Stimulated activated CD4-positive, alpha-beta T cell treated with anti-CD3 and anti-CD28 coated beads, Interleukin-1b, Interleukin-23, amount 100 ng/mL, for 24 hours (primary cell): ENCODE measurements at places on chromosomes 2 and 18.

DNA sequence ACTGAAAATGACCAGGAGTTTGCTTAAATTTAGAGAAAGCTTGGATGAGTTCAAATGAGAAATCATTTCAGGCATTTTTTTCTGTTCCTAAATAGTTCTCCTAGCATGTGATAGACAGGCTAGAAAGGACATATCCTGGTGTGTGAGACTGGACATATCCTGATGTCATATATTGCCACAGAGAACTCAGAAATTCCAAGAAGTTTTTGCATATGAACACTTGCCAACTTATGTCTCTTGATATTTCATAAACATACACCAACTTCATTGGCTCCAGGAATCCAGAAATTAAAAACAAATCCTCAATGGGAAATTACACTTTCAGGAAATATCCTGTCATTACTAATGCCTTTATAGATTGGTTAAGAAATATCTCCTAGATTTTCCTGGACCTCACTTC lies 2.9 kb upstream of the SERPINB4 start:
- DNase-seq: no peak

- no peak for DNase-seq
These were observed 571.3 kb upstream of the CNTNAP5 start for GRCh38 chr2:123453772-123454171.

DNA sequence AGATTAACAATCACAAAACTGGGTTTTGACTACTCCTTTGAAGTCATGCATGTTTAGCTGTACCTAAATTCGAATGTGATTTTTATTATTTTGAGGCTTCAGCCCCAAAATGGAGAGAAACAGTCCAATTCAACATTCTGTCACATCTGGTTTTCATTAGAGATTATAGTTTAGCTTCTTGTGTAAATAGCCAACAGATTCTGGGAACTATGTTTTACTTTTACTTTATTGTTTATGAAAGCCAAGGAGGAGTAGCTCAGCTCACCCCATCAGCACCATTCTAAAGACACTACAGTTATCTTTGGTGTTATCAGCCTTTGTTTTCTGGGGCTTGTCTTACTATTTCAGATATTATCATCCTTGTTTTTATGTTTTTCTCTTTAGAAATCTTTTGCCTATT lies 465.0 kb upstream of the CWC22 start:
- DNase-seq: no peak

DNA sequence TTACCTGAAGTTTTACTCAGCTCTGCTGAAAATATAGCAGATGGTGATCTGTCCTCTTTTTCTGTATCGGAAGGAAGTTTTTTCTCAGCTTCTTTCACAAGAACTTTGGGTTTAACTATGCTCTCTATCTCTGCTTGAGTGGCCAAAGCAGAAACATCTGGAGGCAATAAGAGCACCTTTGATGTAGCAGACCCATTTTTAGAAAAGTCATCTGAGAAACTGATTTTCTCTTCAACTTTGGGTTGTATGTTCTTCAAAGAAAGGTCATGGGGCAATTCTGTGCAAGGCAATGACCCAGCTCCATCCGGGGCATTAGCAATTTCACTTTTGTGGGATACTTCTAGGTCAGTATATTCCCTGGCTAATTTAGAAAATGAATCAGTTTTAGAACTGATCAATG lies 25.2 kb downstream of the RTN4 start:
- no peak for DNase-seq

DNA sequence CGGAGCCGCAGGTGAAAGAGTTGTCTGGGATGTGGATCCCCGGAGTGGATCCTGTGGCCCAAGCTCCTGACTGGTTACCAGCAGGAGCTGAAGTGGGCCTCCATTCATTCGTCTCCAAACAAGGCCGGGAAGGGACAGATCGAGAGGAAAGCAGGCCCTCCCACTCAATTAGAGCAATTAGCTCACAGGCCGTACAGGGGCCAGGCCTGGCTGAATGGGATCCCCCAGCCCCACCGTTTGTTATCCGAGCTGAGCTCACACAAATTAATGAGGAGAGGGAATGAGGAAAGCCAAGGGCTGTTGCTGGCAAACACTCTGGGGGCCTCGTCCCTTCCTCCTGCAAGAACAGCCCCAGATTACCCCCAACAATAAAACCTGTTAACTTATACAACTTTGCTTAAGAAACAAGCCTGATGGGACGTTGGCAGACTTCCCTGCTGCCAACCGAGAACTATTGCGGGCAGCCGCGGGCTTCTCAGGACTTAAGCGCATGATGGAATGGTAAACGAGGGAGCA lies 338.0 kb downstream of the BCL11A start:
- DNase-seq: no peak

GRCh38 chr18:48310999-48311398 lies 98.2 kb downstream of the ZBTB7C start:
- DNase-seq: no peak

DNA sequence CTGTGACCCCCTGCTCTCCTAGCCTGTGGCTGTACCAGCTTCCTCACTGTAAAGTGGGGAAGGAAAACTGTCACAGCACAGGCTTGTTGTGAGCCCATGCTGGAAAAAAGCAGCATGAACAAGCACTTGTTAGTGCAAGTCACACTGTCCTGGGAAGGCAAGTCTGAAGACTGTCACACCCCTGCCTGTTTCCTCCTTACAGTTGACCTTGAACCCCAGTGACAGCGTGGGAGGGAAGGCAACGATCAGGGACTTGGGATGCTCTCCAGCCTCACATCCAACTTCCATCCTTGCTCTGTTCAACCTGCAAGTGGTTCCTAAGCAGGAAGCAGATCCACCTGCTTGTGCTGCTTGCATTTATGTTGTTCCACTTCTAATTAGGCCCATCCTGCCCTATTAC lies 311.3 kb upstream of the KLHL29 start:
- no peak for DNase-seq

- no peak for DNase-seq
These were observed 109.1 kb downstream of the CPO start for GRCh38 chr2:207048416-207048815.

- DNase-seq: no peak
These were observed 12.3 kb downstream of the CTIF start for GRCh38 chr18:48551100-48551499.

DNA sequence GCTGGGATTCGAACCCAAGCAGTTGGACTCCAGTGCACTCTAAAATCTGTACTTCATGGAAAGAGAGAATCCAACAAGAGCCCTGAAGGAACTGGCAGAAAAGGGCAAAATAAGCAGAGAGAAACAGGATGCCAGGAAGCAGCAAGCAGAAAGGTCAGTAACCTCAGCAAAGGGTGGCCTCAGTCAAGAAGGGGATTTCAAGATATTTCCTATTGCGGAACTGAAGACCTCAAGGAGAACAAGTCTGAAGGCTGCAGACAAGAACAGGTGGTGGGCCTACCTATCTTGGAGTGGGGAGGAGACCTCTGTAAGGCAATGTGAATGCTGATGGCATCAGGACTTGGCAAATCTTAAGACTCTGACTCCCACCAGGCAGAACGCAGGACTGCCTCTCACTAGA lies 20.1 kb upstream of the MREG start:
- no peak for DNase-seq

DNA sequence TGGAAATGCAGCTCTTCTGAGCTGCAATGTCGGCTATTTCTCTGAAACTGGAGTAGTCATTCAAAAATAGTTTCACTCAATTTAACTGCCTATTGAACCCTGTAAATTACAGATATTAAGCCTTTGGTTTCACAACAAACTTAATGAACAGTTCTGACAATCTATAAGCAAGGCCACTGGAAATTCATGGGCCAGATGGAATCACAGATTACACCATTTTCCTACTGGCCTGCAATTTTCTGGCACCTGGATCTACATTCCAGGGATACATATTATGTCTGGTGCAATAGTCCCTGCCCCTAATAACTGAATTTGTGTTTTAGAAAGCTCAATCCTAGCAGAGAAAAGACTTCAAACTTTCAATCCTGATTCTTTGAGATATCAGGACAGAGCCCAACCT lies 551.7 kb downstream of the RNF144A start:
- no peak for DNase-seq

- DNase-seq: no peak
These were observed 637.2 kb downstream of the DCDC2C start for GRCh38 chr2:4340536-4340935.

DNA sequence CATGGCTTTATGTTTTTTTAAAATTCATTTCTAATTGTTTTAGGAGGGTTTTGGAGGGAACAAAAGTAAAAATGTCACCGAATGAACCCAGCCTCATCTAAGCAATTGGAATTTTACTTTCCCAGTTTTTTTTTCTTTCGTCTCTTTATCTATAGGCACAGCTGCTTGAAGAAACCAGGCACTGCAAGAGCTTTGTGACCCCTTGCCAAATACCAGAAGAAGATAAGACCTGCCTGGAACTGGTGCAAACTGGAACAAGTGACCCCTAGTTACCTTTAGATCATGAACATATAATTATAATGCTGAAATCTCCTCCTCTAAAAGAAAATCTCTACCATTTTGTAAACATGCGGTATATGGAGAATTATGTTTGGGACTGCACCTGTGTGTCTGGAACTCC lies 100.9 kb downstream of the TSN start:
- no peak for DNase-seq

DNA sequence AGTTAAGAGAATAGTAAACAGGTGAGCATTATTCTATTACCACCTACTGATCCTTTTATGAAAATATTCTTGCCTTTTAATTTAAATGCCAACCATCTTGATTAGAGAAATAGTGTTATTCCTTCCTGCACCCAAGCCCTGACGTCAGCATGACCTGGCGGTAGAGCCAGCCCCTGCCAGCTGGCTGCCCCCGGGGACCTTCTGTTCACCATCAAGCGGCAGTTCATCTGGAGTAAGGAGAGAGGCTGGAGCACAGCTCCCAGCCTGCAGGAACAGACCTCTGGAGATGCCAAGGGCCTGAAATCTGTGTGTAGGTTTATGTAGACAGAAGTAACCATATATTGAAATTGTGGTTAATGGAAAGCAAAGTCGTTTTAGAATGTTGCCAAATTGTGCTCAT lies 171.8 kb downstream of the GBX2 start:
- no peak for DNase-seq

GRCh38 chr2:35783723-35784122 lies 571.9 kb upstream of the CRIM1 start:
- no peak for DNase-seq

DNA sequence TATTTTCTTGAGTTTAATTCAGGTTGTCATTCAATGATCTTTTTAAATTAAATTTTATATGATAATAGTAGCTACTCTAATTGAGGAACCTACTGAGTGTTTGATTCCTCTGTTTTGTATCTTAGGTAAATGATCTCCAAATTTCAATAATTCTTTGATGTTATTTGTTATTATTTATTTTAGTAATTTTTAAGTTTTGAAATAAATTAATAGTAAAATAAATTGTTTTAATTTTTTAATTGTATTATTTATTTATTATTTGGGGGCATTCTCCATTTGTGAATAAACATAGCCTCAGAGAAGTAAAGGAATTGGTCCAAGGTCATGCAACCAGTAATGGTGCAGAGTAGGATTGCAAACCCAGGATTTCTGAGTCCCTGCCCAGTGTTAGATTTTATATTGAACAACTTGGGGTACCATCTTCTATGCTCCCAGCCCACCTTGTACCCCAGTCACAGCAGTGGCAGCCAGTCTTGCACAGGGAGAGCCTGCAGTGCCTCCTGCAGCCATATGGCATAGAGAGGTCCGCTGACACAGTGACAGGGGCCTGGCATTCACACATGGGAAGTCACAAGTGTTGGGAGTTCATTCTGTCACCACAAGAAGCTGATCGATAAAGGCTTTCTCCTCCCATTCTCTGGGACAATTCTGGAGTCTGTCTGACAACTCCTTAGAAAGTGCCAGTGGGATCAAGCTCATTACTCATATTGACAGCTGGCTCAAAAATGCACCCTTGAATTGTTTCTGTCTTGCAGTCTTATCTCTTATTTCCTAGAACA lies 110.0 kb upstream of the ETAA1 start:
- no peak for DNase-seq

DNA sequence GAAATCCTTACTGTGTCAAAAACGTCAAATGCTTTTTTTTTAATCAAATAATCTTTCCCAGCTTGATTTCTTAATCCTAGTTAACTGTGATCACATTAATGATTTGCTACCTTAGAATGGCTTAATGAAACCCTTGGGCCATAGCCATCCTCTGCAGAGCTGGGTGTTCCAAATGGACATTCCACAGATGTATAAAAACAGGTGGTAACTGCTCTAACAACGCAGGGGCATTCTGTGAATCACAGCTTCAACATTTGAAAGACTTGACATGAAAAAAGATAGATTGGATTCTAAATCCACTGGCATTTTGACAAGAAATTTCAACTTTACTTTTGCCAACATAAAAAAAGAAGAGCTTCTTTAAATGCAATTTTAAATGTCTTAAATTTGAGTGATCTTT lies 69.8 kb upstream of the RASGRP3 start:
- DNase-seq: no peak

- no peak for DNase-seq
These were observed 1.2 kb downstream of the SULT1C3 start for GRCh38 chr2:108240966-108241365.

DNA sequence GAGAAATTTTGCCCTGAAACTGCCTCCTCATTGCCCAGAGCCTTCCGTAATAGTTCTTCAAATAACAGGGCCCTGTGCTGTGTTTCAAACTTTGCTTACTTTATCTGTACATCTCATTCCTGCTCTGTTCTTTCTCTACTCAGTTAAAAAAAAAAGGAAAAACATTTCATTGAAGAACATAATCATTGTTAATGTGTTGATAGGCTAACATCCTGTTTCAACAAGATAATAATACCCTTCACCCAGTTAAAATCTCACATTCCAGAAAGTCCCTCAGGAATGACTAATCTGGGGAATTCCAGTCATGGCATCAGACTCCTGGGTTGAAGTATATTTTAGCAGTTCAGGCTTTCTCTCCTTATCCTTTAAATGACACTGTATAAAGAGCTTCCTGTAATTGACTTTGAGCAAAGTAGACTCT lies 45.6 kb upstream of the ITGAV start:
- no peak for DNase-seq

DNA sequence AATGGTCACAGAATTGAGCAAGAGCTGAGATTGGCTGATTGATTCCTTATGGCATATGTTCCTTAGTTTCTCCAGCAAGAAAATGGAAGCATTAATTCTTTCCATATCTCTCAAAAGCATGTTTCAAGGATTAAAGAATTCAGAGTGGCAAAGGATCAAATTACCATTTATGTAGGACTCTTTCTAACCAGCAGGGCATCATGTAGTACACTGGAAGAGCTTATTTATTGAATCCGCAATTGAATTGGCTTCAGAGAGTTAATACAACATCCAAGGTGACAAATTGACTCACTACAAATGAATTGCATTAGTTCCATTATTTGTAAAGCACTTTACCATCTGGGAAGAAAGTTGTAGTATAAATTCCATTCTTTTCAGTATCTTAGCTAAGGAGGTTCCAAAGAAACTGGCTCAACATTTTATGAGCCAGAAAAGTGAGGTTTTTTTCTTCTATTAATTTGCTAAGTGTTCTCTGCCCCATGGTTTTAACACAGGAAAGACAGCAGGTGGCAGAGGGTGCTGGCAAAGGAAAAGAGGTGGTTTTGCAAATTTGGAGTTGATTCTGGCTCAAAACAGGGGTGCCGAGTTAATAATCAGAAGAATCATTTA lies 409.9 kb downstream of the MTX2 start:
- DNase-seq: no peak

DNA sequence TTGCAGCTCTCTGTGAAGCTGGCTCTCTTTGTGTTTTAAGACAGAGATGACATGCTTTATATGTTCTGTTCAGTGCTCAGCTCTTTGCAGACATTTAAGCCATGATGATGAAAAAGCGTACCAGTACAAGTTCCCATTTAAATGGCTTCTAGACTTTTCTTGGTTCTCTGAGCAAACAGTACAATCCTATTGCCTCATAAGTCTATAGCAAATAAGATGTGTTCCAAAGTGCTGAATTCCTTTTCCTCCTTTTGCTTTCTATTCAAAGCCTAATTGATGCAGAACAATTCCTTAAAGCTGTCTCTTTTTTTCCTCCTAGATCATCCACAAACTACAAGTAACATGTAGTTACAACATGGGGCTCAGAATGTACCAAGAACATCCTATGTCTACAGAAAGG lies 168.8 kb upstream of the SPATS2L start:
- DNase-seq: no peak
